ENCODE measurements at places on chromosomes 2 and 18.

GRCh38 chr2:37644191-37644590 is 27.3 kb downstream of the CDC42EP3 start:
- DNase-seq = no peak

- no peak for DNase-seq
Measured at GRCh38 chr18:26717123-26717719, 148.3 kb downstream of the AQP4 start.

GRCh38 chr2:112339986-112340385 is 64.6 kb downstream of the ZC3H6 start:
- no peak for DNase-seq

DNA sequence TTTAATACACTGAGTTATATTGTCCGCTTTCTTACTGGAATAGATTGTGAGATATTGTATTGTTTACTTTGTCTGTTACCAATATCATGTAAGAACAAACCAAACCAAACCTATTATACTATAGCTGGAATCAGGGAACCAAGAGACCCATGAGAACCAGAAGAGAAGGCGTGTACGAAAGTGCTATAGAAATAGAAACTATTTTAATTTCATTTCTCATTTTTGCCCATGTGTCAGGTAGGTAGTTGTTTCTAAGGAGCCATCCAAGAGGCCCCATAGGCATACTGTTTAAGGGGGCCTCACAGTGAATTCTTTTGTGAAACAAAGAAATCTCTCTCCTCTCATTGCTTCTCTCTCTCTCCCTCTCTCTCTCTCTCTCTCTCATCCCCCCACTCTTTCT is 363.6 kb downstream of the RNF144A start:
- DNase-seq = no peak

DNA sequence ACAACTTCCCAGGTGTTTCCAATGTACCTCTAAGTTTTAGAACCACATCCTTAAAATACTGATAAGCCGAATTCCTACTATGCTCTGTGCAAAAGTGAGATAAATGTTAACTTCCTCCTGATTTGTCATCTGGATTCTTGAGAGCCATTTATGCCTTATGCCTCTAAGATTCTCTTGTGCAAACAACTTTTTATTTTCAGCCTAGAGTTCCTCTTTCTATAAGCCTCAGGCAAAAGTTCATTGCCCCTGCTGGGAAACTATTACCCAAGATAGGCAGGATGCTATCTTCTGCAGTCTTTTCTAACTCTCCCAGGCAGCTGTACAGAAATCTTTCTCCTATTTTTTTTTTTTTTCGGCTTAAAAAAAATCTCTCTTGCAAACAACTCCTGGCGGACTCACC is 216.1 kb downstream of the KCNJ3 start:
- DNase-seq = no peak

DNA sequence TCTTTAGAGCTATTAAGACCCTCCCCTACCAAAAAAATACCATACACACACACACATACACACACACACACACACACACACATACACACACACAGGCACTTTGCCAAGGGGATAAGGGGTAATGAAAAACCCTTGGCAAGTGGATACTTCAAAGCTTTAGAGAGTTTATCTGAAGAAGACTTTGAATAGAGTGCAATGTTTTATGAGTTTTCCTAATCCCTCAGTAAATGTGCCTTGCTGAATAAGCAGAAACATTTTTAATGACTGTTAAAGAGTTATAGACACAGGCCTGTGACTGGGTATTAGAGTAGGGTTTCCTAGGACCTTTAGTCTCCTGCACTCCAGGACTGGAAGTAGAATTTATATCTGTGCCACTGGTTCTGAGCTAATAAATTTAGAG is 75.5 kb upstream of the CTAGE1 start:
- no peak for DNase-seq

DNA sequence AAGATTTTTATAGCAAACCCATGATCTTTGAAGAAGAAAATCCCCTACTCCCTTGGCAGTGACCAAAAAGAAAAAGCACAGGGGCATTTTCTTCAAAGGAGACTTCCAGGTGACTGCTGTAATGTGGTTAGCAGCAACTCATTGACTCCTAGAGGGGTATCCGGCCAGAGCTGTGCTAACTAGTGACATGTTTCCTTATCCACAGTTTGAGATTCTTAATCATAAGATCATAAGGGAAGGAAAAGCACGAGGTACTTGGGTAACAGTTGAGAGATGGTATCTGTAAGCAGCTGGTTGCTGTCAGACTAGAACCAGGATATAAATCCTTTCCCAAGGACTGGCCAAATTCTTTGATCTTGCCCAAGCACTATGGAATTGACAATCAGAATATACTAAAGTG is 124.7 kb downstream of the MREG start:
- DNase-seq = no peak

- DNase-seq = no peak
Measured at GRCh38 chr2:191593622-191594385, 84.1 kb upstream of the NABP1 start.

GRCh38 chr2:222734703-222735014 is 63.2 kb downstream of the MOGAT1 start:
- no peak for DNase-seq

All from NCI-H1417 (cell line).